Right renal pelvis (tissue), 4 donors: ENCODE measurements at places on chromosomes 7 and 10.

DNA sequence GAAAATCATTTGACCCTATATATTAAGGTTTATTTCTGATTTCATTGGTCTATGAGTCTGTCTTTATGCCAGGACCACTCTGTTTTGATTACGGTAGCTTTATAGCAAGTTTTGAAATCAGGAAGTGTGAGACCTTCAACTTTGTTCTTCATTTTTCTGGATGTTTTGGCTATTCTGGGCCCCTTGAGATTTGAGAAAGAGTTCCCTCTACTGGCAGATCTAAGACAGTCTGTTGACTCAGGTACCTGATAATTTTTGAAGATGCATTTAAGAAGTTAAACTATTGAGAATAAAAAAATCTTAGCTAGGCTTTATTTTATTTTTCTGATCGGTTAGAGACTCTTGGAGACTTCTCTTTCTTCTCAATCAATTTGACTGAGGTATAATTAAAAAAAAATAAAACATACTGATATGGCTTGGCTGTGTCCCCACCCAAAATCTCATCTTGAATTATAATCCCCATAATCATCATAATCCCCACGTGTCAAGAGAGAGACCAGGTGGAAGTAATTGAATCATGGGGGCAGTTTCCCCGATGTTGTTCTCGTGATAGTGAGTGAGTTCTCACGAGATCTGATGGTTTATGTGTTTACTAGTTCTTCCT, 209.2 kb downstream of the SNX10 start:
- DNase-seq: no peak

GRCh38 chr10:2791774-2792443, 275.4 kb upstream of the PFKP start:
- DNase-seq: no peak

GRCh38 chr10:78545756-78546155, 512.1 kb downstream of the RPS24 start:
- no peak for DNase-seq

DNA sequence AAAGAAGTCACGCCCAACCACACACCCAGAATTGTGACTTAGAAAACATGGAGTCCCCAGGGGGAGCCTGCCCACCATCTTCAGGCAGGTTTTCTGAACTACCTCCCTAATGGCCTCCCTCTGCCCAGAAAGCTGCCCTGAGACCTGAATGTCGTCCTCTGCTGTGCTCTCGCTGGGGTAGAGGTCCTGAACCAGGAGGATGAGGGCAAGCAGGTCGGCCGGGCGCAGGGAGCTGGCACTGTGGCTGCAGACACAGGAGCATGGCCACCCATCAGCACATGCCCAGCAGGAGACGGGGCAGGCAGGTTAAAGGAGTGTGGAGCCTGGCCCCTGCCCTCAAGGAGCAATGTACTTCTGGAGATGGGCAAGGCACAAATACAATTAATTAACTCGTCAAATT, 15.4 kb upstream of the PYROXD2 start:
- no peak for DNase-seq

DNA sequence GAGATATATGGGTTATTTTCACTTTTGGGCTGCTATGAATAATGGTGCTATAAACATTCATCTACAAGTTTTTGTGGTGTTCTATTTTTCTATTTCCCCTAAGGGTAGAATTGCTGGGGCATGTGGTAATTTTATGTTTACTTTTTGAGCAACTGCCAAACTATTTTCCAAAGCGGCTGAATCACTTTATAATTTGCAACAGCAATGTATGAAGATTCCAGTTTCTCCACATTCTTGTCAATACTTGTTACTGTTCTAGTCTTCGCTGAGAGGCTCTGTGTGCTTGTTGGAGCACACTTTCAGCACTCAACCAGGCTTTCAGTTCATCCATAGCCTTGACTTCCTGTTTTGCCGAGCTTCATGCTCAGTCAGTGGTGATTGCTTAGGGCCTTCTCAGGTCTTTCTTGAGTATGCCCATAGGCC, 39.0 kb downstream of the ADK start:
- DNase-seq: no peak

GRCh38 chr7:101442426-101443070, 79.9 kb downstream of the COL26A1 start:
- no peak for DNase-seq

DNA sequence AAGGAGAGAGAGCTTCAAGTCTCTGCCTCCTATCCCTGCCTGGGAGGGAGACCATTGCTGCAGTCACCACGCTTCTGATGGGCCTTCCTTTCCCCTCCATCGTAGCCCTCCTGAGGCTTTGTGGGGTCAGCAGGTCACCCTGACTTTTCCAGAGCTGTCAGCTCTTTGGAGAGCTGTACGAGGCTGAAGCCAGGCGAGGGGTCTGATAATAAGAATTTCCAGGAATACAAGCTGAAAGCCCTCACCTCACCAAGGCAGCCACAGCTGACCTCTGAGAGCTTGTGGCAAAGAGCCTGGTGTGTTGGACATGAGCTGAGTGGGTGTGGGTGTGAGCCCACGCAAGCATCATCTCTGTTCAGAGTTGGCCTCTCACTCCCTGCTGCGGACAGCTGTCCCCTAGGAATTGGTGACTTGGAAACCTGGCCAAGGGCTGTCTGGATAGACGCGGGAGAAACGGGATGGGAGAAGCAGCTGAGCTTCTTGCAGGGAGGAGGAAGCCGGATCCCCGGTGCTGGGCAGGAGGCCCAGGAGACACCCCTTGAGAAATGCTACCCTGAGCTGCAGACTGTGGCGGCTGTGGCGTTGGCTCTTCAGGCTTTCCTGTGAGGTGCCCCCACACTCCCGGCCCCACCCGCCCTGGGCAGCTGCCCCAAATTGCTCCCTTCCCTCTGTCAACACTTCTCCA, 122.1 kb upstream of the BTBD16 start:
- DNase-seq: no peak

- DNase-seq: no peak
These were observed 68.5 kb downstream of the NHLRC2 start for GRCh38 chr10:113922787-113923570.

DNA sequence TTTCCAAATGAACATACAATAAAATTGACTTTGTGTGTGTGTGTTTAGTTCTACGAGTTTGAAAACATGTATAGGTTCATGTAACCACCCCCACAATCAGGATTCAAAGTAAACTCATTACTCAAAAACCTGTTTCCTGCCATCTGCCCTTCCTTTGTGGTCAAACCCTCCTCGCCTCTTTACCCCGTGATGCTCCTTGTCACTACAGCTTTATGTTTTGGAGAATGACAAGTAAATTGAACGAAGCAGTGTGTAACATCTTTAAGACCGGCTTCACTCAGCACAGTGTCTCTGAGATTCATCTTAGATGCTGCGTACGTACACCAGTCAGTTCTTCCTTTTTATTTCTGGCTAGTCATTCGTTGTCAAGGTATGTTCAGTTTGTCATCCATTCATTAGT, 54.6 kb upstream of the MKI67 start:
- no peak for DNase-seq

GRCh38 chr10:127556916-127557315, 7.8 kb downstream of the NPS start:
- peak; percentile 54 for DNase-seq

GRCh38 chr10:26831936-26832335, 28.8 kb downstream of the ABI1 start:
- no peak for DNase-seq

DNA sequence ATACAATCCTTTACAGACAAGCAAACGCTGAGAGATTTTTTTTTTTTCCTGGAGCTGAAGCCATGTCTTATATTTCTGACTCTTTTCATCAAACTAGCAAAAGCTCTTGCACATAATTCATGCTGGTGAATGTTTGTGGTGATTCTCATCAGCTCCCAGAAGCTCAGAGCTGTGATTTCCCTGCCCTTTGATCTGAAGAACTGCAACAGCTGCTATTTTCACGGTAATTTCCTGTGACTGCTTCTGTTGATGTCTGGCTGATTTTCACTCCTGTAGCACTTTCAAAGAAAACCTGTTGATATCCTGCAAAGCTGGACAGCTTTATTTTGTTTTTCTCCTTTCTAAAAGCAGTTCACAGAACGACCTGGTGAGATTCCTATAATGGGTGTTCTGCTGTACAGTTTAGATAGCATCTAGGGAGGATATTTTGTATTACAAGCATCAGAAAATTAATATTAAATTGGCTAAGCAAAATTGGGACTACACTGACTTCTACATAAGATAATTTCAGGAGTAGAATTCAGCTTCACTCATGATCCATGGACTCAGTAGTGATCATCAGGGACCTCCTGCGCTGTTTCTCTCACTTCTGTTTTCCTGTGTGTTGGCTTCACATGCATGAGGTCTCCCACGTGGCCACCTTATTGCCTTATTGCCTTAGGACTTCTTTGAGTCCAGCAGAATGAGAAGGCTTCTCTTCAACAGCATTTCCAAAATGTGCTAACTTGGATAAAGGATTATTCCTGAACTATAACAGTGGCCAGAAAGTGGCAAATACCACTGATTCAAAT, 1111.6 kb upstream of the SORCS1 start:
- DNase-seq: no peak

GRCh38 chr7:66626331-66626934, 2.2 kb upstream of the KCTD7 start:
- DNase-seq: no peak

- no peak for DNase-seq
These were observed 366.9 kb downstream of the TNS3 start for GRCh38 chr7:47215049-47215448.

- DNase-seq: no peak
These were observed 137.8 kb downstream of the MAPK8 start for GRCh38 chr10:48444266-48444665.

DNA sequence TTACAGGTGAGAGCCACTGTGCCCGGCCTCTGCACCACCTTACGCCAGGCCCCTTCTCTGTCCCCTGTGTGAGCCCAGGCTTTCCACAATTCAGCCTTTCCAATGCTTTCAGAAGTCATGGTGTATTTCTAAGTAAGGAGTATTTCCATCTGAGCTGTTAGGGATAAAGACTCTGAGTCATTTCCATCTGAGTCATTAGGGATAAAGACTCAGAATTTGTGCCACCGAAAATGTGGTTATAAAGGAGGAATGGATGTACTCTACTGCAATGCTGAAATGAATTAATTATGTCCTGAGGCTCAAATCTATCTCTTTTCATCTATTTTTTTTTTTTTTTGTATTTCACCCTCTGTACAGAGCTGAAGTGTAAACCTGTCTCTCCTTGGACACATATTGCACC, 84.0 kb downstream of the GATA3 start:
- DNase-seq: no peak

GRCh38 chr10:99612167-99612831, 7.9 kb downstream of the SLC25A28 start:
- peak; percentile 38 for DNase-seq

- DNase-seq: no peak
These were observed 19.2 kb downstream of the LHPP start for GRCh38 chr10:124480860-124481259.

DNA sequence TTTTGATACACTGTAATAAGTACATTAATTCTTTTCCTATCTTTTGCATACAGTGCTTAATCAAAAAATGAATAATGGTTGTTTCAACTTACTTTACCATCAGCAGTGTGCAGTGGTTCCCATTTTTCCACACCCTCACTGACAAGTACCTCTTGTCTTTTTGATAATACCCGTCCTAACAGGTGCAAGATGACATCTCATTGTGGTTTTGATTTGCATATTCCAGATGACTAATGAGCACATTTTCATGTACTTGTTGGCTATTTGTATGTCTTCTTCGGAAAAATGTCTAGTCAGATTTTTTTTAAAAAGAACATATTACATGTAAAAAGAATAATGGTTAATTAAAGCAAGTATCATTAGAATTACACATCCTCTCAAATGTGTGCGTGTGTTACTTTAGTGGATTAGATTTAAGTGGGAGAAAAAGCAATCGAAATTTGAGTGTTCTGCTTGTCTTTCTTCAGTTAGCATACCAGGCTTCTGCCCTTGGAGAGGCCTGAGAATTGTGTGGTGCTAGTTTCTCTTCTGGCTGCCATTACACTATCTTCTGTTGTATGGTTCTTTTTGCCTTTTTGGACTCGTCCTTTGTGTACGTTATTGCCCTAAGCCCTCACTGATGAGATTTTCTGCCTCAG, 291.2 kb downstream of the AUTS2 start:
- DNase-seq: no peak

DNA sequence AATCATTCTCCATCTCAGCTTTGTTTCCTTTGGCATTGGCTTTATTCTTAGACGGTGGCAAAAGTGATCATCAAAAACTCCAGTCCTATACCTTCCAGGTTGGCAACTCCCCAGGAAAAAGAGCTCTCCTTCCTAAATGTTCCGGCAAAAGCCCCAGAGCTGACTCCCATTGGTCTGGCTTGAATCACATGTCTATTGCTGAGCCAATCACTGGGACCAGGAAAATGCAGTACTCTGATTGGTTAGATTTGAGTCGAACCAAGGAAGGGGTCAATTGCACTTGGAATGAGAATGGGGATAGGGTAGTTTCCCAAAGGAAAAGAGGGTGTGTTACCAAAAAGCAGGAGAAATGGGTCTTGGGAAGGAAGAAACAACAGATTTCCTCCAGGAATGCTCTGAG, 22.3 kb downstream of the LEP start:
- no peak for DNase-seq

DNA sequence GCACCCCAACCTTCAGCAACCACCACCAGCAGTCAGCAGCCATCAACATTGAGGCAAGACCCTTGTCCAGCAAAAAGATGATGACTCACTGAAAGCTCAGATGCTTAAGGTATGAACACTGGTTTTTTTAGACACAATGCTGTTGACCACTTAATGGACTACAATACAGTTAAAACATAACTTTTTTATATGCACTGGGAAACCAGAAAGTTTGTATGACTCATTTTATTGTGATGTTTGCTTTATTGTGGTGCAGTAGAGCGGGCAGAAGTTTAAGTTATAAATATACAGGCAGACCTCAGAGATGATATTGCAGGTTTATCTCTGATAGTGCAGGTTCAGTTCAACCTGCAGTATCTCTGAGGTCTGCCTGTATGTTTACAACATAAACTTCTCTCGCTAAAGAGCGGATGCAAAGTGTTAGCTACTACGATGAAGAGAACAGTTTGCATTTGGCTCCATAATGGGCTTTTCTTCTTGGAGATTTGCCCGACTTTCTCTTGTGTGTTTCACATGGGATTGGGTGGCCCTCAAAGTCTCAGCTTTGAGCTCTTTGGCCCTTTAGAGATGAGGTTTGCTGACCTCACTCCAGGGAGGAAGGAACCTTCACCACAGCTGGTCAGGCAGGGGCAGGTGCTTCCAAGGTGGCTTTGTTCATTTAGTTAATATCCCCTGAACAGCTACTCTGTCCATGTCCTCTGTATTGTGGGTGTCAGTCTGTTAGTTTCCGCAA, 84.4 kb upstream of the SHH start:
- DNase-seq: no peak

GRCh38 chr10:48416584-48417232, 110.2 kb downstream of the MAPK8 start:
- no peak for DNase-seq
